ENCODE measurements at places on chromosomes 3 and 15.

- no peak for DNase-seq
Measured at GRCh38 chr3:53184701-53185100, 23.7 kb downstream of the PRKCD start.

GRCh38 chr3:66485291-66485968, 15.4 kb downstream of the LRIG1 start:
- no peak for DNase-seq

- DNase-seq, result no peak
Measured at GRCh38 chr3:136135039-136135802, 60.9 kb downstream of the MSL2 start.

- no peak for DNase-seq
Measured at GRCh38 chr15:92586966-92587365, 68.6 kb downstream of the FAM174B start.

DNA sequence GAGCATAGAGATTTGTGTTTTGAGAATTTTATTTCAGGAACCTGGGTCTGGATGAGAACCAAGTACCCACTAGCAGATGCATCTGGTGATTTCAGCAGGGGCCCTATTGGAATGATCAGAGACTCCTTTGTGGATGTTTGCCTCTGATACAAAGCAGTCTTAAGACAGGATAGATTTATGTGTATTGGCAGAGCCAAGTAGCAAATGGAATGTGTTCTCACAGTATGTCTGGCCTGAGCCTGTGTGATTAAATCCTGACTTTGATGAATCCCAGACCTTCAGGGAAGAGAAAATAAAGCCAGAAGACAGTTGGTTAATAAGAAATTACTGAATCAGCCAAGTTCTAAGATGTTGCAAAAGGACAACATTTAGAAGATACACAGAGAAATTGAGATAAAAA, 755.5 kb upstream of the SEMA6D start:
- no peak for DNase-seq

DNA sequence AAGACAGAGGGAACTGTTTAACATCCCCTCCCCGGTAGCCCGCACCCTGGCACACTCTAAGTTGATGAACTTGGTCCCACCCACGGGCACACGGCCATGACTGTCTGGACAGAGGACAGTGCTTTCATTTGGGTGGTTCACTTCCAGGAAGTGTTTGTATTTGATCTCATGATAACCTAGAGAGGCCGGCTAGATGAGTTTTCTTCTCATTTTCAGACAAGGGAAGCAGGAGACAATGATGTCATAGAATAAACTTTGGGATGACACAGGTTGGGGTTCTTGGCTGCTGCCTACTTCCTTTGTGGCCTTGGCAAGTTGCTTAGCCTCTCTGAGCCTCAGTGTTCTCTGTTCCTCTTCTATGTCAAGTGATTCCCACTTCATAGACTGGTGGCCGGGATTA, 16.1 kb upstream of the LYSMD4 start:
- no peak for DNase-seq

- no peak for DNase-seq
Measured at GRCh38 chr15:82128401-82129148, 82.8 kb upstream of the MEX3B start.

DNA sequence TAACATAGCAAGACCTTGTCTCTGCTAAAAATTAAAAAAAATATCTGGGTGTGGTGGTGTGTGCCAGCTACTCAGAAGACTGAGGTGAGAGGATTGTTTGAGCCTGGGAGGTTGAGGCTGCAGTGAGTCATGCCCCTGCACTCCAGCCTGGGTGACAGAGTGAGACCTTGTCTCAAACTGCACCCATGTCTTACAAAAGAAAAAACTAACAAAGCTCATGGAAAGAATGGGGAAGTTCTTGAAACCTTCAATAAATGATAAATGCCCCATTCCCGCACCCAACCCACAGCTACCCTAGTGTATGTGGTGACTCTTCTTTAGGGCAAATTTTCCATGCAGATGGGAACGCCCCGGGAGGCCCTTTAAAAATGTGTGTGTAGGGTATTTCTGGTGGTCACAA, 28.3 kb downstream of the RPLP1 start:
- no peak for DNase-seq

DNA sequence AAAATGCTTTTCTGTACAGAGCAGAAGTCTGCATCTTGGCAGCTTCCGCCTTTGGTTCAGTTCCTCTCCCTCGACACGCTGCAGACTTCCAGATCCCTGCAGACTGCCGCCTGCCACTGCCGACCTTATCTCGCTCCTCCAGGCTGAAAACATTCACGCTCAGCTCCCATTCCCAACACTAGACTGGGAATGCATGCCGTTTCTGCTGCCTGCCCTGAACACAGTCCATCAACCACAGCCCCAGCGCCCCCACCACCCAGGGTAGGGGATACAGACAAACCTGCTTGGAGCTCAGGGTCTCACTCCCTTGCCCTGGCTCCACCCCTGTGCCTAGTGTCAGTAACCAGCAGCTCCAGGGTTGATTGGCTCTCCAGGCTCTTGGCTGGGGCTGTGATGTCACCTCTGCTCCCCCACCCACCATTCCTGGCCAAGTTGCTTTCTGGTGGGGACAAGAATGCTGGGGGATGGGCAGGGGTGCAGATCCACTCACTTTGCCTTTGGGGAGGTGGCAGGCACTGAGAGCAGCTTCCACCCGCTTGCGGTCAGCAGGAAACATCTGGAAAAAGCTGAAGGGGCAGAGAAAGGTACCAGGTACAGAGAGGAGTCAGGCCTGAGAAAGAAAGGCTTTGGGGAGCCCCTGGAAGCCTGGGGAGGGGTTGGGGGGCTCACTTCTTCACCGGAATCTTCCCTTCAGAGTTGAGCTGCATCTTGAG, 6.1 kb downstream of the PLCB2 start:
- no peak for DNase-seq

DNA sequence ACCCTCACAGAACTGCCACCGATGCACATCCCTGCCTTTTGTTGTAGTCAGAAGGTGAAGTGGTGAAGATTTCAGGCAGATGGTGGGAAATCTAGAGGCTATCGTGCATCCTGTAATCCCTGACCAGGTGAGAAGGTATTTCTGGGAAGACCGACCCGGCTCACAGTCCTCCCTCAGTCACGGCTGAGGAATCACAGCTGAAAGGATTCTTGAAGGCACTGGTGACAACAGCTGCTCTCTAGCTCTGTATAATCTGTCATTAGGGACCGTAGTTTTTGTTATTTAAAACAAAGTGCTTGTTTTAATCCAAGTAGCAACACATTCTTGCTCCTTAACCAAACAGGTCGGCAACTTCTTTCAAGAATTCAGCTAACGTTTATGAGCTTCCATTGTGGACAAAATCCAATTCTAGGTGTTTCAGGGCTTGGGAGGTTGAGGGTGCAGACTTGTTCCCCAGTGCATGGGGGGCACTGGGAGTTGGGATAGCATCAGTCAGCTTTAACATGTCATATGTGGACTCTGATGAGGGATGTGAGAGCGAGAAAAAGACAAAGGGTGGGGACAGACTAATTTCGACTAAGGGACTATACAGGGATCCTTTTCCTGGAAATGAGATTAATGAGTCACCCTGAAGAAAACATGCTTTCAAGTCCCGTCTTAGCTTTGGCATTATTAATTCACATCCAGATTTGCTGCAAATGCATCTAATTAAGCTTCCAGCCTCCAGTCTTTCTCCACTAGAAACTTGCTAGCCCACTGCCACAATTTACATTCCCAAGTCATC, 141.0 kb upstream of the RASGRP1 start:
- no peak for DNase-seq

GRCh38 chr3:157551961-157552360, 48.7 kb upstream of the VEPH1 start:
- no peak for DNase-seq

DNA sequence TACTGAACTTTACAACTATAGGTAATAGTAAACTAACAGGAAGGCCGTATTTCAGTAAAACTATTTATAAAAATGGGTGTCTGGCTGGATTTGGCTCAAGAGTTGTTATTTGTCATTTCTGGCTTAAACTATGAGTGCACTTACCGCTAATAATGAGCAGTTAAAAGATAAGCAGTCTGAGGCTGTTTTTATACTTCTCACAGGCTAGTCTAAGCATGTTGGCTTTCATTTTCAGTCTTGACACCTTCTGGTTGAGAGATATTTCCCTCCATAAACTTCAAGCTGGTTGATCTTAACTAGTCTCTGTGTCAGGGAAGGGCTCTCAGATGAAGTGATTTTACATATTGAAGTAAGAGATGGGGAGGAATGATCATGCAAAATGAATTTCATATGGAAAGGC, 96.1 kb downstream of the RSRC1 start:
- no peak for DNase-seq

DNA sequence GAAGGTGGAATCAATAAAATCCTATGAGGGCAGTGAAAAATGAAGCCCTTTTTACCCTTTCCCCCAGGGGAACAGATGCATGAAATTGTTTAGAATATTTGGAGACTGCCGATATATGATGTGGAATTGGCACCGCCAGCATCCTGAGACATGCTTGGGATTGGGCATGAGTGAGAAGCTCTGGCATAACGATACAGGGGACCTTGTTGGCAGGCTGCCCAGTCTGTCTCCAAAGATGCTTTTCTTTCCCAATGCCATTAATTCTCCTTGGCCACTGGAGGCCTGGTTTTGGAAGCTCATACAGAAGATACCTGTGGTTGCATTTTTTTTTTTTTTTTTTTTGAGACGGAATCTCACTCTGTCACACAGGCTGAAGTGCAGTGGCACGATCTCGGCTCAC, 800.6 kb upstream of the LMCD1 start:
- DNase-seq, result no peak

- DNase-seq, result no peak
Measured at GRCh38 chr3:79362571-79363270, 405.1 kb downstream of the ROBO1 start.

DNA sequence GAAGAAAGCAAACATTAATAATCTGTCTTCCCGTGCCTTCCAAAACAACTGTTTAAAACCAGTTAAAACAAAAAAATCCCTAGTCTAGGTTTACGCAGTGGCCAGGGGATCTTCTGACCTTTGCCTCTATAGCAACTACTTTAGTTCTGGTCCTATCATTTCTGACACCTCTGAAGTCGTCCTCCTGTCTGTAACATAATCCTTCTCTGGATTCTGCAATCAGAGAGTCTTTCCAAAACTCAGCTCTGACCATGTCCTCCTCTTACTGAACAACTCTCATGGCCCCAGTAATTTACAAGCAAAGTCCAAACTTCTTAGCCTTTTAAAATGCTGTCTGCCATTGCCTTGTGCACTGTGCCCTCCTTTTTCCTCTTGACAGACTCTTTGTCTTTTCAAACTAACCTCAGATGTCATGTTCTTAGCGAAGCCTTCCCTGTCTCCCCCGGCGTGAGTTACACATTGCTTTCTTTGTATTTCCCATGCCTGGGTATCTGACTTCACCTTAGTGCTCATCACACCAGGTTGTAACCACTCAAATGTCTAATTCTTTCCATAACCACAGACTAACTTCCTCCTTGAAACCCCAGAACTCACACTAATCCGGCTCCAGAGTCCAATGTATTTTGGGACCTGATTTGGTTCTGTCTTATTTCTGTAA, 105.2 kb upstream of the BNIP2 start:
- no peak for DNase-seq

GRCh38 chr3:60202052-60202726, 1049.1 kb downstream of the FHIT start:
- no peak for DNase-seq

DNA sequence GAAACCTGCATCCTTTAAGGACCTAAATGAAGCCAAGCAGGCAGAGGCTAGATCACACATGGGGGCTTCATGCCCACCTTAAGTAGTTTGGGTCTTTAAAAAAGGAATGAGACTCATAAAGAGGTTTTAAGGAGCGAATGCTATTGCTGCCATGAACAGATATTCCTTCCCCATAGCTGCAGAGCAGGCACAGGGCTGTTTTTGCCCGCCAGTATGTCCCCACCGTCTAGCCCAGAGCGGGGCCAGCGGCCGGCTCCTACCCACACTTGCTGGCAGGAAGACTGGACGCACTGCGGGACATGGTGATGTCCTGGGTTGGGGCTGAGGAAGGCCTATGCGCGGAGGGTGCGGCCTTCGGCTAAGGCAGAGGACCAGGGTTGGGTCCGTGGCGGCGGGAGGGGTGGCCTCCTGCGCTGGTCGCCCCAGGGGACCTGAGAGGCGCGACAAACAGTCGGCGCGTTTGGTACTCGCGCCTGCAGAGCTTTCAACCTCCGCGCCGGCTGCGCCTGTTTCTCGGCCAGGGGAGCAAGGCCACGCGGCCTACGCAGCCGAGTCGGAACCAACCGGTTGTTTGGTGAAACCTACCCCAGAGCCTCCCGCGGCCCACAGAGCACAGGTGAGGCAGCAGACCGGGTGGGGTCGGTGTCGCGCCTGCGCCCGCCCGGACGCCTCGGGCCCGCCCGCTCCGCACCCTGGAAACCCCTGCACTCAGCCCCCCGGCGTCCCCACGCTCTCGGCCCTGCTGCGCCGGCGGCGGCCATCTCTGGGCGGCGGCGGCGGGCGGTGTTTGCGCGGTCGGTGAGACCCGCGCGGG, at the start of gene FAIM:
FAIM (plus strand) TSS at position 450 of the 814 bp plus-strand sequence. CDS start 10,956 bp downstream, outside the sequence.
- DNase-seq, result peak; percentile 75

- DNase-seq, result no peak
Measured at GRCh38 chr3:162112719-162113118, 616.1 kb downstream of the OTOL1 start.

DNA sequence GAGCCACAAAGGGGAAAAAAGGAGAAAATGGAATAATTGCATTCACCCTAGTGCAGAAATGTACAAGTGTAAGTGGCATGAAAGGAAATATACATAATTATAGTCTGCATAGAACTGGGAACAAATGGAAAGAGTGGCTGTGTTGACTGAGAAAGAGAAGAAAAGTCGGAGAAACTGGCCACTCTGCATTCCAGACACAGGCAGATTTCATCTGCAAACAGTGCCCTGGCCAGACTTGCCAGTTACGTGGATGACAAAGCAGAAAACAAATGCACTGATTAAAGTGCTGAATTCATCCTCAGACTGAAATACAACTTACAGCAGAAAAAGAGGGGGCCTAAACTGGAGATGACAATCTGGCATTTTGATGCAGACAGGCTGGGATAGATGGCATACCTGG, 129.8 kb downstream of the FGF12 start:
- peak; percentile 99 for DNase-seq

GRCh38 chr3:97821287-97821773, 481 bp upstream of the CRYBG3 start:
- DNase-seq, result no peak

GRCh38 chr15:70147778-70148177, 50.1 kb upstream of the TLE3 start:
- no peak for DNase-seq

DNA sequence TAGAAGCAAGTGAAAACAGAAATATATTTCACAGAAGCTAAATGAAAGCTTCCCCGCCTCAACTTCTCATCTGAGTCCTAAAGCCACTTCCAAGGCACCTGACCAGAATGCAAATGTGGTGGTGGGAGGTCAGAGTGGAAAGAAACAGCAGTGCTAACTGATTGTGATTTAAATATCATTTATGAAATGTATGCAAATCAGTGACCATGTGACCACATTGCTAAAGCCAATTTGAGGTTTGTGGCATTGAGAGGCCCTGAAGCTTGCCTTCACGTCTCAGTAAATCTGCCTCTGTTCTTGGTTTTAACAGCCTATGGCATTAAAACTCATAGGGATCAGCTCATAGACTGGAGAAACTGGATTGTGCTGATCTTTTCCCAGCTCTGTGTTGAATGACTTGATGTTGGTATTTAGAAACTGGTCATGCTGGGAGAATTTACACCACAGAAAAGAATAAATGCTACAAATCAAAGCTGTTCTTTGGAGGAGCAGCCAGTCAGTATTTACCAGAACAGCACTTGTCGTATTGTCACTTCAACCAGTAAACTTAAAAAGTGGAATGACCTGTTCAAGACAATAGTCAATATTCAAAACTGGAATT, 481.4 kb upstream of the ALCAM start:
- peak; percentile 27 for DNase-seq

- no peak for DNase-seq
Measured at GRCh38 chr3:134697830-134698689, 47.2 kb upstream of the KY start.
